Stimulated activated CD4-positive, alpha-beta T cell treated with anti-CD3 and anti-CD28 coated beads, TNF-alpha, amount 100 ng/mL, for 48 hours (primary cell): ENCODE measurements at places on chromosomes 13 and 19.

GRCh38 chr13:29418026-29418425, 177.5 kb downstream of the SLC7A1 start:
- no peak for DNase-seq

DNA sequence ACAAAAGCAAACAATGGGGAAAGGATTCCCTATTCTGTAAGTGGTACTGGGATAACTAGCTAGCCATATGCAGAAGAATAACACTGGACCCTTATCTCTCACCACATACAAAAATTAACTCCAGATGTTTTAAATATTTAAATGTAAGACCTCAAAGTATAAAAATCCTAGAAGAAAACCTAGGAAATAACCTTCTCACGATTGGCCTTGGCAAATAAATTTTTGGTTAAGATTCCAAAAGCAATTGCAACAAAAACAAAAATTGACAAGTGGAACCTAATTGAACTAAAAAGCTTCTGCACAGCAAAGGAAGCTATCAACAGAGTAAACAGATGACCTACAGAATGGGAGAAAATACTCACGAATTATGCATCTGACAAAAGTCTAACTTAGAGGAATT, 10.8 kb upstream of the TDRD3 start:
- DNase-seq = no peak

GRCh38 chr19:44620667-44621066, 7.3 kb downstream of the IGSF23 start:
- DNase-seq = no peak

DNA sequence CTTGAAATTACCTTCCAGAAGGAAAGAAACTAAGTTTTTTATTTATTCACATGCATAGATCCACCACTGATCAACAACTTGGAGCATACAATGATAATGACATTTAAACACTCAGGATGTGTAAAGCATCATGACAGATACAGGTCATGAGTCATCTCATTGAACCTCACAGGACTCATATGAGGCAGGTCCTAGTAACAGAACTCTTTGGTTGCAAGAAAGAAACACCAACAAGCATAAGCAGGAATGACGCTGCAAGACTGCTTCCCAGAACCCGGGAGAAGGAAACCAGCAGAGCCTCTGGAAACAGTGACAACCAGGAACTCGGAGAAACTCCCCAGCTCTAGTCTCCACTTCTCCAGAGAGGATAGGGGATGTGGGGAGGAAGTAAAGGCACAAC, 60.8 kb upstream of the IPO5 start:
- no peak for DNase-seq

DNA sequence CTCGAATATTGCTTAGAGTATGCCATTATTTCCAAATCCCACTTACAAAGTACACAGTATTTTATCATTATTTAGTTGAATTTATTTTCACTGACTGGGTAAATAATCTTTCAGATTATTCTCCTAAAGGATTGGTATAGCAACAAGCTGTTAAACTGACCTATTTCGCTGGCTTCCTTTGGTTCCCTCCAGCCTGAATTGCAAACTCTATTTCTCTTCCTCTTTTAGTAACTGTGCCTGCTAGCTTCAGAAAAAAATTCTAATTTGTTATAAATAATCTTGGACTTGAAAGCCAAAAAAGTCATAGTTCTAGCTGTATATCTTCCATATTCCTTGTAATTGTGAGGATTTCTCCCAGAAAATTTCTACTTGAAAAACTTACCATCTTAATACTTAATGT, 15.0 kb upstream of the CCNA1 start:
- no peak for DNase-seq

- no peak for DNase-seq
Measured at GRCh38 chr19:42919757-42920079, 2.0 kb upstream of the PSG6 start.
